ENCODE measurements at places on chromosomes 7 and 10.
A peak's percentile ranks its signal among the peaks of the same experiment; 100 is the strongest.

- DNase-seq = no peak
These were observed 47.4 kb downstream of the NRAP start for GRCh38 chr10:113616244-113617074.

GRCh38 chr7:103996017-103996551 is 6.6 kb upstream of the RELN start:
- DNase-seq = no peak

GRCh38 chr10:75839020-75839419 is 407.6 kb downstream of the LRMDA start:
- DNase-seq = no peak

DNA sequence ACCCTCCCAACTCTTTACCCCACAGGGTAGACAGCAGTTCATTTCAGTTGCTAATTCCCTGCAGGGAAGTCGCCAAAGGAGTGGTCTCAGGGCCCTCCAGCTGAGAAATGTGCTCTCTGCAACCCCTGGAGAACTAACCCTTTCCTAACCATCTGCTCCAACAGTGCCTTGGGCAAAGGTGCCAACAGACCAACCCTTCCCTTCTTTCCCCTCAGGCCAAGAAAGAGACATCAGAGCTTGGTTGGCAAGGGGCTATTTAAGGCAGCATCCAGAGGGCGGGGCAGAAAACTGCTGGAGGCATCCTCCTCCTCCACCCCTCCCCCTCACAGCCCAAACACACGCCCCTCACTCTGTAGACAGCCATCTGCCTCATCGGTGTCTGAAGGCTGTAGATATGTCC is 1.7 kb downstream of the SORBS1 start:
- DNase-seq = no peak

GRCh38 chr10:32139223-32140073 is 83.2 kb upstream of the KIF5B start:
- no peak for DNase-seq

DNA sequence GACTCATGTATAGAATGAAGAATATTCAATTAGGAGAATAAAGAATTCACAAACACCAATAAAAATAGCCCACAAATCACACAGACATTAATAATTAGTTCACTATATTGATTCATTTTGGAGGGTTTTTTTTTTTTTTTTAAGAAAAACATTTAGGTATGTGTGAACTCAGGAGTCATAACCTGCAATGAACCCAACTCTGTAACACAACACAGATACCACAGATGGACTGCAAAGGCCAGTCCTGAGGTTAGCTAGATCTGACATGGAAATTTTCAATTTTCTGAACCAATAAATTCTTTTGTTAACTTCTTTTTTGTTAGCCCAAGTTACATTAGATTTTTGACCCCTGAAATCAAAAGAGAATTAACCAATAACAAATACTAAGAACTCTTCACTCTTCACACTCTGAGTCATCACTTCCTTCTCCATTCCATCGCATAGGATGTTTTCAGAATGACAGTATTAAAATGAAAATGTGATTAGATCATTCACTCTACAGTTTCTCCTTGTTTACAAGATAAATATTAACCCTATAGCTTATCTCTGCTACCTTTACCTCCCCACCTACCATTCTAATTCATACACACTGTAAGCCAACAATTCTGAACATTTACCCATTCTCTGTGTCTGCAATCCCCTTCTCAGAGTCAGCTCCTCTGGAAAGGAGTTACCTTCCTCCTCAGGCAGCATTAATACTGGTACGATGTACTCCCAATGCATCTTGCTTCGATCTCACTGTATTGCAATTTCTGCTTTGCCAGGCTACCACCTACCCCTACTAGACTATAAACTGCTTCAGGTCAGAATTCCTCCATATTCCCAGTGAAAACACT is 141.5 kb downstream of the LRRN3 start:
- DNase-seq = no peak

- no peak for DNase-seq
These were observed 55.3 kb downstream of the TEX36 start for GRCh38 chr10:125627646-125628045.

DNA sequence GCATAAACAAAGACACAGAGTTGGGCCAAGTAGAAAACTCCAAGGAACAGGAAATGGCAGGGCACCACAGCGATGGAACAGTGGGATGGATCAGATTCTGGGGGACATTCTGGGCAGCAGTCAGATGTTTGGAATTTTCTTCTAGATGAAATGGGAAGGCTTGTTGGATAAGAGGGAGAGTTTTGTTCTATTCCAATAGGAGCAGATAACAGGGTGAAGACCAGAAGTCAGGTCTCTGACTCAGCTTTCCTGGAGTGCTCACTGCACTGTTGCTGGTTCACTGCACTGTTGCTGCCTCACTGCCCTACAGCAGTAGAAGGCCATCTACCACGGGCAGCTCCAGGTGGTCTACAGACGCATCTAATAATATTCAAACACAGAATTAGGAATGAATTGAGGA is 135.6 kb downstream of the ATE1 start:
- no peak for DNase-seq

DNA sequence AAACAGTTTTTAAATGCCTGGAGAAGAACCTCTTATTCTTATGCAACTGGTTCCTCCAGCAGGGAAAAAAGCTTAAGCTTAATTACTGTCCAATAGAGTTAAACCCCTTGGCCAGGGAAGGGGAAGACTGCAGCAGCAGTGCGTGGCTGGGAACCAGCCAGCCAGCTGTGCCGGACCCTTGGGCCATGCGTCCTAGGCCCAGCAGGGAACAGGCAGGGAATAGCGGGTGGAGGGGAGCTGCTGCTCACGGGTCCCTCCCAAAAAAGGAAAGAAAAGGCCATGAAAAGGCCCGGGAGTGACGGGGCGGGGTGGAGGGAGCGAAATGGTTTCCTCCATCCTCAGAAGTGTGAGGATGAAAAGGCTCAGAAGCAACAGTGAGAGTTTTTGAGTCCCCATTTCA is 35.2 kb upstream of the HECW1 start:
- no peak for DNase-seq

DNA sequence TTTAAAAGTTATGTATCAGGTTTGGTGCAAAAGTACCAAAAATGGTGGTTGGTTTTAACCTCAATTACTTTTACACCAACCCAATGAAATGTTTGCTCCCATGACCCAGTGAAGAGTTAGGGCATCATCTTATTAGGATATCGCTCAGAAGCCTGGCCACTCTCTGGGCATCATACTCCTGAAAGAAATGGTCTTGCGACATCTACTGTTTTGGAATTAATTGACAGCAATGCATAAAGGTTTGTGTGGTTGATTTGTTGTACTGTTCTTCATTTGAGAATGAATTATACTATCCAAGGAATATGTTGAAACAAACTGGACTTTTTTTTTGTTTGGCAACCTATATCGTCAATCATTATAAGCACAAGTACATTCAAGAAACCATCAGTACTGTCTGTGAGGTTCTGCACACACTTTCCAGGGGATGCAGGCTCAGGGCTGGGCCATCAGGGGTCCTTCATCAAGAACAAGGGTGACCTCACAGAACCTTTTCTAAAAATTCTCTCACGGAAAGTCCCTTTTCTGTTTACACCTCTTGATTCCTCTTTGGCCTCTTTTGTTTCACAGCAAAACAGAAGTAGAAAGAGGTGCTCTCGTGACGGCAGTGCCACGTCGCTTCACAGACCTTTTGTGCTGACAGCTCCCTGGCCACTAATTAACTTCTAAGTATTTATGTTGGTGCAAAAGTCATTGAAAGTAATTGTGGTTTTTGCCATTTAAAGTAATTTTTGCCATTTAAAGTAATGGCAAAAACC is 117.2 kb upstream of the KLF6 start:
- peak; percentile 87 for DNase-seq

GRCh38 chr7:81449105-81449504 is 320.7 kb downstream of the HGF start:
- no peak for DNase-seq
